ENCODE measurements at places on chromosomes 5 and 9. TPM values are rescaled to one million over a fixed set of nuclear protein-coding genes. Genes with fewer than 3 reads are reported as not detected.

The PPP1R26 gene
- 30.1 TPM for total RNA-seq

The IFNK gene
- total RNA-seq = not detected

The PCDHGA9 gene
- total RNA-seq = 9.6 TPM

The FOXD4L4 gene
- not detected for total RNA-seq

The SH3TC2 gene
- total RNA-seq = 6.2 TPM

The KLF9 gene
- total RNA-seq = 74.8 TPM

The IRX2 gene
- total RNA-seq = 0.24 TPM

DNA sequence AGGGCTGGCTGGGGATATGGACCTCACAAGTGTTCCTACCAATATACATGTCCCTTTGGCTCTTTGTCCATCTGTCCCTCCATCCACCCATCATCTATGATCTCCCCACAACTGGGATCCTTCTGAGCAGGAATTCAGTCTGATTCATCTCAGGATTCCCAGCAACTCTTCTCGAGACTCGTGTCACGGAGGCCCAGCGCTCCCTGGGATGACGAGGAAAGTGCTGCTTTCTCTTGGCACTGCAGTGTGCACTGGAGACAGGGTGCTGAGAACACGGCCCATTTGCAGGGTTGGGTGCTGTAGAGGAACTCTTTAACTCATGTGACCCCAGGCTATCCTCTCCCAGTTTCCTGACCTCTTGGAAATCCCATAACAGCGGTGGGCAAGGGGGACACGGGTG is 72.9 kb downstream of the ANGPTL2 start:
- H3K36me3 ChIP-seq = no peaks in the 10 kb centered on the region
- no peaks in the 10 kb centered on the region for H3K27me3 ChIP-seq
- no peak overlapping the region for H3K4me3 ChIP-seq

- H3K4me3 ChIP-seq = no peak overlapping the region
- no peaks in the 10 kb centered on the region for H3K36me3 ChIP-seq
- no peak overlapping the region for H3K27ac ChIP-seq
- peaks cover 17% of the 10 kb centered on the region for H3K27me3 ChIP-seq
- no peaks in the 10 kb centered on the region for H3K4me1 ChIP-seq
- DNase-seq = no peak
Observed at GRCh38 chr5:175772747-175773533, 98.4 kb upstream of the CPLX2 start.

DNA sequence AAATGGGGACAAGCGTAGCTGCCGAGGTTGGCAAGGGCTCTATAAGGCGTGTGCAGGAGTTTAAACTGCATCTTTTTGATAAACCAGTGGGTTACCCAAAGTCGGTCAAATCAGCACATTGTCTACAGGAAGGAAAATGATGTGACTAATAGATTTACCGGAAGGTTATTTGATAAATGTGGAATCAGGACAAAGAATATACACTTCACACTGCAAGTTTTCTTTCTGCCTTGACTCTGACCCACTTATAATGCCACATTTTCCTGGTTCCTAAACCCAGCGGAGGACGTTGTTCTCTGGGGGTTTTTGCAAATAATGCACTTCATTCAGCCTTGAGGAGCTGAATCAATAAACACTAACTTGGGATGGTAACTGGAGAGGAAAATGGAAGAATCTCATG is 76.8 kb downstream of the TTLL11 start:
- H3K4me1 ChIP-seq = peaks cover 7% of the 10 kb centered on the region
- H3K27ac ChIP-seq = no peak overlapping the region
- no peak overlapping the region for H3K4me3 ChIP-seq
- no peaks in the 10 kb centered on the region for H3K27me3 ChIP-seq
- no peaks in the 10 kb centered on the region for H3K36me3 ChIP-seq

DNA sequence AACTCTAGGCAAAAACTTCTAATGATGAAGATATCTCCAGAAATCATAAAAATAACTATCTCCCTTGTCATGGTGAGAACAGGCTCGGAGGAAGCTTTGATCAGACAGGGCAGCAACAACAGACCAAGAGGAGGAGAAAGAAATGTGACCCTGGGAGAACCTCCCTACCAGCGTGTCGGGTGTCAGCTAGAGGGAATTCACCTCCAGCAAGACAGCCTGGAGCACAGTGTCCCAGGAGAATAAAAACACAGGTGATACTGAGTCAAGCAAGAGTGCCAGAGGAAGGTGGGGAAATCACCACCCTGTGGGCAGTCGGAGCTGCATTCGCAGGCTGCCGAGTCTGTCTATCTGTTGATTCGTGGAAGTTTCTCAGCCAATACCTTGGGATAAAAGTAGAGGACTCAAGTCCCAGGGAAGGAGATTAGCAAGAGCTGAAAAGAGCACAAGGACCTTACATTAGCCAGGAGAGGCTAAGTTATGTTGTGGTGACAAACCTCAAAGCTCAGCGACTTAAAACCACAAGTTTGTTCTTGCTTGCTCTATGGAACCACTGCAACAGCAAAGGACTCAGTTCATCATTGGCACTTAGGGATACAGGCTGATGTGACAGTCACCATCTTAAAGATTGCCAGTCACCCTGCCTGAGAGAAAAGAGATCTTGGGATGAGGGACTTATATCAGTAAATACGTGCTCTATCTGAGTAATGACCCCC is 598.3 kb downstream of the CCDC171 start:
- H3K4me3 ChIP-seq = no peak overlapping the region
- H3K27ac ChIP-seq = no peak overlapping the region
- H3K27me3 ChIP-seq = no peaks in the 10 kb centered on the region
- H3K4me1 ChIP-seq = no peaks in the 10 kb centered on the region

DNA sequence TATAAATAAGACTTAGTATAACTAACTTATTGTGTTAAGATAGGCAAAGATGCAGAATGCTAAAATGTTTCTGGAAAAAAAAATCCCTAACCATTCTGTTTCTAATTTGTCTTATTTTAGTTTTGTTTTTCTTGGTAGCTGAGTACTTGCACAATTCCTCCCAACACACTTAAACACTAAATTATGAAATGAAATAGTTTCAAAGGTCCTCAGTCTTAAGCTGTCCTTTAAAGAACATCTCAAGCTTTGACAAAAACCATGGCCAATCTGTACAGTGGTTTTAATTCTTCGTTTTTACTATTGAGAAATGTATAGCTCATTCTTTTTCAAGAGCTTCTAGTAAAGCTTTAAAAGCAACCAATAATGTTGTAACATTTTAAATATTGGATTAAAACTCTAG is 171.5 kb downstream of the EDIL3 start:
- no peak for DNase-seq
- no peaks in the 10 kb centered on the region for H3K36me3 ChIP-seq
- H3K27me3 ChIP-seq = no peaks in the 10 kb centered on the region
- no peak overlapping the region for H3K4me3 ChIP-seq
- H3K4me1 ChIP-seq = no peaks in the 10 kb centered on the region
- no peak overlapping the region for H3K27ac ChIP-seq

GRCh38 chr5:32559921-32560320 is 25.4 kb upstream of the SUB1 start:
- H3K27me3 ChIP-seq = no peaks in the 10 kb centered on the region
- H3K4me1 ChIP-seq = no peaks in the 10 kb centered on the region
- no peaks in the 10 kb centered on the region for H3K36me3 ChIP-seq
- no peak overlapping the region for H3K4me3 ChIP-seq
- H3K27ac ChIP-seq = no peak overlapping the region
- DNase-seq = no peak

GRCh38 chr9:13378154-13378553 is 98.7 kb upstream of the MPDZ start:
- no peaks in the 10 kb centered on the region for H3K36me3 ChIP-seq
- H3K27me3 ChIP-seq = no peaks in the 10 kb centered on the region
- H3K4me1 ChIP-seq = no peaks in the 10 kb centered on the region
- H3K27ac ChIP-seq = peak overlapping the region; percentile 28
- no peak for DNase-seq
- H3K4me3 ChIP-seq = no peak overlapping the region

DNA sequence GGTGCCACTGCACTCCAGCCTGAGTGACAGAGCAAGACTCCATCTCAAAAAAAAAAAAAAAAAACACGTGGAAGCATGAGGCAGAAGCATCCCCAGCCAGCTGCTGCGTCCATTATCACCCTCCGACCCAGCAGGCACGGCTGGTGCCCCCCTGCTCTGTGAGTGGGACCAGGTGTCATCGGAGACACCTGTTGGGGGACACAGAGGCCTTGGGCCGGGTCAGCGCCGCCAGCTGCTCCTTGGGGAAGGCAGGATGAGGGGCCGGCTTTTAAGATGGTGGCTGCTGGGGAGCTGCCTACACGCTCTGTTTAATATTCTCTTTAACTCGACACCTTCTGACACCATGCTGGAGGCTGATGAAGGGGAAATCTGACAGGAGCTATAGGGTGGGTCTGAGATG is 80.2 kb upstream of the RUFY1 start:
- no peaks in the 10 kb centered on the region for H3K27me3 ChIP-seq
- no peak for DNase-seq
- H3K27ac ChIP-seq = no peak overlapping the region
- no peaks in the 10 kb centered on the region for H3K36me3 ChIP-seq

DNA sequence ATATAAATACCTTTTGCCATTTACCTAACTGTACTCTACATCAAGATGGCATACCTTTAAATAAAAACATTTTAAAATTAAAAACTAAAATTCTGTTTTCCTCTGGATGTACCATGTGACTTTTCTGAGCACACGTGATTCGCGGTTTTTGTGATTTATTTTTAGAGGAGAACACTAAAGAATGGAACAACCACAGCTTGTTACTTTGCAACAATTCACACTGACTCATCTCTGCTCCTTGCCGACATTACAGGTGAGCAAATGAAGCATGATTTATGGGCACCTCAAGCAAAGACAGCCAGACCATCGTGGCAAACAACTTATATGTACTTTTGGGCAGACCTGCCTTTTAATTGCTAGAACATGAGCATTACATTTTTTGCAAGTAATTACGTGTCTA is 61.3 kb downstream of the GDA start:
- H3K27ac ChIP-seq = no peak overlapping the region
- H3K36me3 ChIP-seq = no peaks in the 10 kb centered on the region
- no peaks in the 10 kb centered on the region for H3K4me1 ChIP-seq
- H3K4me3 ChIP-seq = no peak overlapping the region

DNA sequence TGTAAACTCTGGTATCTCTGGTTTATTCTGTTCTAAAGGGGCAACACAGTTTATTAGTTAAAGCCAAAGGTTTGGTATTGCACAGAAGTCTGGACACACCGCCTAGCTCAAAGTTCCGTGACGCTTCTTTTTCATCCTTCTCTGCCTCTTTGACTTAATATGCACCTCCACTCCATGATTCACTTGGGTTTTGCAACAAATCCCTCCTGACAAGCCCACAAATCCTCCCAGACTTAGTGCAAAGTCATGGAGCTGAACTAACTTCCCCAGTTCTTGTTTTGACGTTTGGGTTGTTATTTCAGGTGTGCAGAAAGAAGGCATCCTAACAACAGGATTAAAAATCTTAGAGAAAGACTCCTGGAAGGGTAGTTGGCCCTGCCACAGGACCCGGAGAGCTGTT is 441.6 kb upstream of the DMAC1 start:
- DNase-seq = no peak
- H3K36me3 ChIP-seq = no peaks in the 10 kb centered on the region

GRCh38 chr5:1780614-1780930 is 19.1 kb downstream of the MRPL36 start:
- no peaks in the 10 kb centered on the region for H3K27me3 ChIP-seq
- no peak for DNase-seq
- no peak overlapping the region for H3K4me3 ChIP-seq
- H3K27ac ChIP-seq = no peak overlapping the region

DNA sequence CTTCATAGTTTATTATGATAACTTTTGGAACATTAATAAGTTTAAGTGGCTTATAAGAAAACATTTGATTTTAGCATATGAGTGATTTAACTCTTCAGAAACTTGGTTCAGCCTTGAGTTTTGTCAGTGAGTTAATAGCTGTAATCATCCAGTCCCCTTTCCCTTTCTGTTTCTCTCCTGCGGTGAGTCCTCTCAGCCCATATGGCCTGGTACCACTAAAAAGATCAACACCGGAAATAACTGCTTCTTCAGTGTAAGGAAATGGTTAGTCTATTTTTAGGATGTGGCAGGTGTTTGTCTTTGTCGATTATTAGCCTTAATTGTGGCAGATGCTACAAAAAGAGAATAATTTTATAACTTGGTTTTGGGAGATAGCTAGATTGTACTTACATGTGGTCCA is 120.2 kb upstream of the GRHPR start:
- H3K27me3 ChIP-seq = no peaks in the 10 kb centered on the region
- no peaks in the 10 kb centered on the region for H3K36me3 ChIP-seq
- no peak overlapping the region for H3K27ac ChIP-seq
- H3K4me3 ChIP-seq = no peak overlapping the region
- DNase-seq = no peak
- no peaks in the 10 kb centered on the region for H3K4me1 ChIP-seq

- DNase-seq = no peak
- no peaks in the 10 kb centered on the region for H3K36me3 ChIP-seq
- peaks cover 5% of the 10 kb centered on the region for H3K4me1 ChIP-seq
- no peak overlapping the region for H3K27ac ChIP-seq
Observed at GRCh38 chr5:73215531-73215890, 42.5 kb downstream of the TMEM174 start.

Data from heart left ventricle (tissue), 16 donors.